NAMALWA (cell line): ENCODE measurements at places on chromosomes 2 and 18.

DNA sequence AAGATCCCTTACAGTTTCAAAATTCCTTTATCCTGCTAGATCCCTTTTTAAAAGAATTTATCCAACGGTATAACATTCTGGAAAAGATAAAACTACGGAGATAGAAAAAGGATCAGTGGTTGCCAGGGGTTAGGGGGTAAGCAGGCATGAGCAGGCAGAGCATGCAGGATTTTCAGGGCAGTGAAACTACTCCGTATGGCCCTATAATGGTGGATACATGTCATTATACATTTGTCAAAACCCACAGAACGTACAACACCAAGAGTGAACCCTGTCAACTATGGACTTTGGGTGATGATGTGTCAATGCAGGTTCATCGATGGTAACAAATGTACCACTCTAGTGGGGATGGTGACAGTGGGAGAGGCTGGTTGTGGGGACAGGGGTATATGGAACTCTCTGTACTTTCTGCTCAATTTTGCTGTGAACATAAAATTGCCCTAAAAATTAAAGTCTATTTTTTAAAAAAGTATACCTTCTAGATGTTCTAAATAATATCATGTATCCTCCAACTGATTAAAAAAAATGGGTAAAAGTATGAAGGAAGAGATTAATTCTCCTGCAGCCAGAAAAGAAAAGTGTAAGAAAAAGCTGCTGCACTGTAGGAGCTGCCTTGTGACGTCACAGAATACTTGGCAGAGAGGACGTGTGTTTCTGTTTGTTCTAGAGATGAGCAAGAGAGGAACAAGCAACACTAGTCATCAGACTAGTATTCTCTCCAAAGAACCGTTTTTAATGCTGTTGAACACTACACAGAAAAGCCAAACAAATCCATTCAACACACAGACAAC is 23.6 kb downstream of the ANKRD44 start:
- DNase-seq: peak; percentile 41

- DNase-seq: no peak
These were observed 46.8 kb upstream of the TRIM43B start for GRCh38 chr2:95531254-95531771.

- no peak for DNase-seq
These were observed 13.3 kb upstream of the POLE4 start for GRCh38 chr2:74944987-74945787.

DNA sequence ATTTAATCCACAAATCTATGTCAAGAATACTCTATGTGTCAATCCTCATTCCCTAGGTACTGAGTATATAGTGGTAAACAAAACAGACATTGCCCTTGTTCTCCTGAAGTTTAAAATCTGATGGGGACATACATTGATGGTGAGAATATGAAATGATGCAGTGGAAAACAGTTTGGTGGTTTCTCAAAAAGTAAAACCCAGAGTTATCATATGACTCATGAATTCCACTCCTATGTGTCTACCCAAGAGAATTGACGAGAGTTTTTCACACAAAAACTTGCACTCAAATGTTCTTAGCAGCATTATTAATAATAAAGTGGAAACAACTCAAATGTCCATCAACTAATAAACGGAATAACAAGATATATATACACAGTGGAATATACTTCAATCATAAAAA is 586.7 kb downstream of the CCDC85A start:
- no peak for DNase-seq

DNA sequence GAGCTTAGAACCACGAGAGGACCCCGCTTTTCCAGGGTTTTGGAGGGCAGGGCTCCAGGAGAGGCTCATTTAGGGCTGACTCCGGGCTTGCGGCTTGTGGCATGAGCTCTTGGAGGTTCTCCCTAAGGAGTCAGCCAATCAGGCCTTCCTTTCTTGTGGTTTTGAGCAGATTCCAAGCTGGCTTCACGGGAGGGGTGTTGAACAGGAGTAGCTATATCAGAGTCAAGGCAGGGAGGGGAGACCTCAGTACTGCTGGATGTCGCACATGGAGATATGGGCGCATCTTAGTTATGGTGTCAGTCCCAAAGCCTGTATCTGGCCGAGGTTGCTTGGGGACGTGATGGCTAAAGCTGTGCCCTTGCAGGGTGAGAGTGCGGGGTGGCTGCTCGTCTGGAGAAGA is 98.6 kb downstream of the AGAP1 start:
- DNase-seq: no peak

DNA sequence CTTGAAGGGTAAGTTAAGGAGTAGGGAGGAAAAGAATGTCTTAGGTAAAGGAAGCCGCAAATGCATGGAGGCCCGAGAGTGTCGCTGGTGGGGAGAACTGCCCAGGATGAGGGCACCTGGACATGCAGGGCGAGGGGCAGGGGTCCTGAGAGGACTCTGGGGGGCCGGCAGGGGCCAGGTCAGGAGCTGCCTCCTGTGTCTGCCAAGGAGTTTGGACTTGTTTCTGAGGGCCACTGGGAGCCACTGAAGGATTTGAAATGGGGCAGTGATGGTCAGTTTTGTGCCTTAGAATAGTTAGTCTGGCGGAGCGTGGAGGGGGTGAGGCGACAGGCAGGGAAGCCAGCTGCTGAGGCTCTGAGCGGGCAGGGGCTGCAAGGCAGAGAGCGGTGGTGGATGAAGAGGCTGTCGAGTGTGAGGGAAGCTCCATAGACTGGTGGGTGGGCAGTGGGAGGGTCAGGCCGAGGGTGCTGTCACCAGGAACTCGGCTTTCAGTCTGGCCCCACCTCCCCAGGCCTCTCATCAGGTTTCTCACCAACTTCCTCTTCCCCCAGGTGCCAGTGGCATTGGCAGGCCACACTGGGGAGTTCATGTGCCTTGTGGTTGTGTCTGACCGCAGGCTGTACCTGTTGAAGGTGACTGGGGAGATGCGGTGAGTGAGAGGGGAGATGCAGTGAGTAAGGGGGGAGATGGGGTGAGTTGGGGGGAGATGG is 14.7 kb upstream of the SLC4A3 start:
- DNase-seq: peak; percentile 34

- no peak for DNase-seq
These were observed 119.9 kb upstream of the ACVR1C start for GRCh38 chr2:157748371-157749142.

GRCh38 chr2:40300391-40300790 is 151.5 kb downstream of the SLC8A1 start:
- no peak for DNase-seq
